ENCODE measurements at places on chromosomes 4 and X.

GRCh38 chrX:100677611-100678181, 33.7 kb downstream of the SRPX2 start:
- no peak for DNase-seq

DNA sequence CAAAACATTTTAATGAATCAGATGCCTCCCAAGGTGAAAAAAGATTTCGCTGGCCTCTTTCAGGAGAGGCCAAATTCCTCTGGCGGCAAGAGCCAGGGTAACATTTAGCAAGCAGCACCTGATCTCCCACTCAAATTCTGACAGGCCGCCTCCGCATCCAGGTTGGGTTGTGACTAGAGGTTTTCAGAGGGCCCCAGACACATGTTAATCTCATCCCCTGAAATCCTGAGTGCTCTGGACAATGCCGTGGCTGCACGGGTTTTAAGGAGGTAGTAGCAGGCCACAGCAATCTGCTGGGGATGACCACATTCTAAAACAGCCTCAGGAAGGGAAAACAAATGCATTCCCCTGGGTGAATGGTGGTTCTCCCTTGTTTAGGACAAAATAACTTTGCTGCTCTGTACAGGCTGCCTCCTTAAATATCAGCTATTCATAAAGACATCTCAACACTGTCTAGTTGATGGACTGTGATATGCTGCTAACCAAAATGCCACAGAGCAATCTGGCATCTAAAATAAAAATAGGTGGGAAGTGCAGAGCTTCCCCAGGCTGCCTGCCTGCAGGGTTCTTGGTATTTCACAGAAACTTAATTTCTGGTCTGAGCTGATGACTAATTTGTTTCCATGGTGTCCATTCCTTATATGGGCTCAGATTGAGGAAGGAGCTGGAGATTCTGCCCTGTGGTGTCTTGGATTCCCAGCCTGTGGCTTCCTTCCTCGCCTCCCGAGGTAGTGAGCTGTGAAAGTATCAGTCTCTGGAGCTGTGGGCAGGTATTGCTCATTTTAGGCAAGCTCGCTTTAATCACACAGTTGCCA, 202.0 kb downstream of the DCLK2 start:
- no peak for DNase-seq

DNA sequence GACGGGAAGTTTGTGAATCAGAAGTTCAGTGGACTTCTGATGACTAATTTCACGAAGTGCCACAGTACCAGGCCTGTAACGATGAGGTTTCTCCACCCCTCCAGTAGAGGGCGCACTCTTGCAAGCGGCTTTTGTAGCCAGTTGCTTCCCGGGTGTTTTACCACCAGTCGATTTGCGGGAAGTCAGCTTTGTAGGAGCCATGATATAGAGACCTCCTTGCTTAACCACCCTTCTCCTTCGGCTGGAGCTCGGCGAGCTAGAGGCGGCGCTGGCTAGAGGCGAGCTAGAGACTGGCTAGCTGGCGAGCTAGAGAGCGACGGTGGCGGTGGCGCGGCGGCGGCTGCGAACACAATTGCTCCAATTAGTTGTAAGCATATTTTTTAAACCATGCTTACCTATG, 72.0 kb downstream of the IL1RAPL1 start:
- DNase-seq, result peak; percentile 43

- no peak for DNase-seq
These were observed 128.4 kb upstream of the GPC4 start for GRCh38 chrX:133543654-133544053.

DNA sequence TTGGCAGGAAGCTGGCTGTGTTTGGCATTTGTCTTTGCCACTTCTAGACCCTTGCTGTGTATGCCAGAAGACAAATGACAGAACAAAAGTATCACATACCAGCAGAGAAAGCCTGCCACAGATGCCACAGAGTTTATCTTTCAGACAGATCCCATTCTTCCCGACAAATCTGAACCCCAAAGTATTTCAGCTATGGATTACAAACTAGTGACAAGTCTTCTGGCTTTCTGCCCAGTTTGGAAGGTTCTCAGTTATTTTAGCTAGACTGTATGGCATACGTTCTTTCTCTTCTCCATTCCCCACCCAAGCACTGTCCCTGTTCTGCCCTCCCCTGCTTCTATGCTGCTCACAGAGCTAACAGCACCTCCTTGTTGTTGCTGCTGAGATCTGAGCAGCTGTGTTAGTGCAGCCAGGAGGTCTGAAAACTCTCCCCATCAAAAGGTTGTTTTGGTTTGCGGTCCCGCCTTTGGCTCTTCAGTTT, 236.7 kb downstream of the FRAS1 start:
- no peak for DNase-seq
